ENCODE measurements at places on chromosomes 7 and 10.

DNA sequence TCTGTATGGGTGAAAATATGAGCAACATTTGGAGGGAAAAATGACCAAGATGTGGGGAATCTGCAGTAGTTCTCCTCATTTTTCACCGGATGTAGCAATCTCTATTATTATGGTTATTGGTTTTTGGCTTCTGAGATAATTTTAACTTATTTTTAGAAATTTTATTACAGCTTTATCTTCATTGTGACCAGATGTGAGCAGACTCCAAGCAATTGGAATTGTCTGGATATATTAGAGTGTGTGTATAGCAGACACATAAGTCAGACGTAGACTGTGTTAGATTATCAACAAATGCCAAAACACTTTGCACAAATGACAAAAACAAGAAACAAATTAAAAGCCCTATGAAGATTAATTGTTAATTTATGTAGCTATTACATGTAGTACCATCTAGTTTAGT, 249.1 kb downstream of the DNAJB9 start:
- DNase-seq, result no peak

DNA sequence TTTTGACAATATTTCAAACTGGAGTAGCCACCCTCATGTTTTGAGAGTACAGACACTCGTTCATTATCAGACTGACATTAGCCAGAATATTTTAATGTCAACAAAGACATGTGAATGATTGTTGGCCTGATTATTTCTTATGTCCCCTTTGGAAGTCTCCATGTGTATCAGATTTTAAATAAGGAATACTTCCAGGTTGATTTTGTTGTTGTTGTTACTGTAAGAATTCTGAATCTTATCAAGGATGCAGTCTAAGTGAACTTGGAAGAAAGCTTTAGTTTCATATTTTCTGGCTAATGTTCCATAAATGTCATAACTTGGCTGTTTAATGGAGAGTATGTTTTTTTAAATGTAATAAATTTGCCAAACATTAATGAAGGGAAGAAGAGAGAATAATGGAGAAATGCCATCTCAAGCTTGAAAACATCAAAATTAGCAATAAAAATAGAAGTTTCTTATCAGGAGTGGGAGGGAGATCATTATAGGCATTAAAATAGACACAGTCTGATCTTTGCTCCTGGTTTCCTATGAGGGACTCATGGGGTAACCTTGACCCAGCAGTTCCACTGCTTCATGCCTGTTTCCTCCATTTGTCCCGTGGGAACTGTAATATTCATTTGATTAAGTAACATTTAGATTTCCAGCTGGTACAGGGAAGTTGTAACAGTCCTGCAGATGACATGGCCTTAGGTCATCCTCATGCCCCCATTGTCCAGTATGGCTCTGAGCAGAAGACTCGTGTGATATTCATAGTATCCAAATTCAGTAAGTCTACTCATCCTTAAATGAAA, 122.4 kb upstream of the KIAA1217 start:
- no peak for DNase-seq

DNA sequence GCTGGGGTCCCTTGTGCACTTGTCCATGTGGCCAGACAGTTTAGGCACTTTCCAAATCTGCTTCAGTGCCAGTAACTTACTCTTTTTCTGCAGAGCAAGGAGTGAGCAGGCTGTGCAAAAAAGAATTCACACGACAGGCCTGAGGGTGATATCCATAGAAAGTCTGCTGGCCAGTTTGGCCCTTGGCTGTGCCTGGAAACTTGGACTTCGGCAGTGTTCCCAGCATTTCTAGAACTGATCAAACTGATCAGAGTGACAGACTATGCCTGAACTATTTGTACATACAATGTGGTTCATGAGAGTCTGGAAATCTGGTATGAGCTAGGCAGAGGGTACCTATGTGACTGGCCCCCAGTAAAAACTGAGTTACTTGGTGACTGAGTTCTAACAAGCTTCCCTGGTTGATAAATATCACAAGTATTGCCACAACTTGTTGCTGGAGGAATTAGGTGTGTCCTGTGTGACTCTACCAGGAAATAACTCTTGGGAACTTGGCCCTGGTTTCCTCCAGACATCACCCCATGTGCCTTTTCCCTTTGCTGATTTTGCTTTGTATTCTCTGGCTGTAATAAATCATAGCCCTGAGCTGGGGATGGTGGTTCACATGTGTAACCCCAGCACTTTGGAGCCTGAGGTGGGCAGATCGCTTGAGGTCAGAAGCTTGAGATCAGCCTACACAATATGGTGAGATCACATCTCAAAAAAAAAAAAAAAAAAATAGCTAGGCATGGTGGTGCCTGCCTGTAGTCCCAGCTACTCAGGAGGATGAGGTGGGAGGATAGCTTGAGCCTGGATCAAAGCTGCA, 3.3 kb upstream of the DENND10 start:
- no peak for DNase-seq

- DNase-seq, result no peak
These were observed 580.6 kb downstream of the PHTF2 start for GRCh38 chr7:78379148-78379547.

All from activated T-helper 1 cell treated with Interleukin-2 at 50 U/mL for 16 hours (primary cell).